Cardiac fibroblast (primary cell): ENCODE measurements at places on chromosomes 6 and 20.

GRCh38 chr6:35164277-35164676 lies 23.1 kb upstream of the TCP11 start:
- DNase-seq, result no peak

- no peak for DNase-seq
Observed at GRCh38 chr6:99219788-99220187, 129.7 kb downstream of the FAXC start.

- no peak for DNase-seq
Observed at GRCh38 chr6:147834084-147834776, 325.7 kb downstream of the SAMD5 start.

- DNase-seq, result no peak
Observed at GRCh38 chr6:83770910-83771309, 62.0 kb upstream of the SNAP91 start.

DNA sequence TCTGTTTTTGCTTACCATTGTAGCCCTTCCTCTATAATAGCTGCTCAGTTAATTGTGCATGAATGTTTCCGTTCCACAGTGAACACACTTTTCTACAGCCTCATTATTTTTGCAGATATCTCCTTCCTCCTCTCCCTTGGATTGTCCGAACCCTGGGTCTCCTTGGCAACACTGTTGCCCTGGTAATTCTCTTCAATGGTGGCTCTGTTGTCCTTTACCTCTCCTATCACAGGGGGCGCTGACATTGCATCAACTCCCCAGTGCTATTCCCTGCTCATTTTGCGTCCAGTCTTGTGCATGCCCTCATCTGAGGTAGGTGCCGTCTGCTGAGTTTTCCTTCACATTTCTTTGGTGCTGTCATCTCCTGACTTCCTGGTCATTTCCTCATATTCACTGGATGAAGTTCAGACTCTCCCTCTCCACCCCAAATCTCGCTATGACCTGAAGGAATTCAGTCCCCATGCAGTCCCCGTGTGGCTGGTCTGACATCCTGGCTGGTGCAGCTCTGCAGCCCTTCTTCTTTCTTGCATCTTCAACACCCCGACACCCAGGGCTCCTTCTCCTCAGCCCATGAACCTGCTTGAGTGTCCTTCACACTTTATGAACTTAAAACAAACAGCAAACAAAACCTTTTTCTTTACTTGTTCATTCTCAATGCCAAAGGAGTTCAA lies 21.1 kb downstream of the PHACTR2 start:
- no peak for DNase-seq

- no peak for DNase-seq
Observed at GRCh38 chr20:48880981-48881657, 40.4 kb upstream of the ARFGEF2 start.

DNA sequence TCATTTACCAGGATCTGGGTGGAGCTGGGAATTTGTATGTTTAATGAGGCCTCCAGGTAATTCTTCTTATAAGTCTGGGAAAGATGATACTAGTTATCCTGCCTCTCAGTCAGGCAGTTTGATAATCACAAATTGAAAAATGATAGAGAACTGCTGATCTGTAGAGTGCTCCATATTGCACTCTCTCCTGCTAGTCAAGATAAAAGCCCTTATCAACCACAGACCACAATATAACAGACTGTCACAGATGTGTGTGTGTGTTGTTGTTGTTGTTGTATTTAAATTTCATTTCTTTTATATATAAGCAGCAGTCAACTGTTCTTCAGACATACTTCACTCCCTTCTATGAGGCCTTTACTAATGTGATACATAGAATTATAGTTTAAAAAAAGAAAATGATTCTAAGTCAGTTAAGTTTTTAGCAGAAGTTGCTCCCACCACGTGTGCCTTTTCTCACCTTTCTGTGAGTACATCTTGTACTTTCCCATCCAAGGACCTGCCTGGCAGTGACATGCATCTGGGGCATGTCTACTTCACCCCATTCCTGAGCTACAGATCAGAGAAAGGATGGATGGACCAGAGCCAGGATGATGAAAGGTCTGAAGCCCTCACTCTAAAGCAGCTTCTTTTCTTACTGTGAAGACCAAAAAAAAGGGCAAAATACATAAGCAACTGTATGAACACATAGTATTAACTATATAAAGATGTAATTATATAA lies 29.8 kb downstream of the TENT5A start:
- peak; percentile 27 for DNase-seq

- no peak for DNase-seq
Observed at GRCh38 chr6:73471686-73472290, 10.3 kb downstream of the MTO1 start.

DNA sequence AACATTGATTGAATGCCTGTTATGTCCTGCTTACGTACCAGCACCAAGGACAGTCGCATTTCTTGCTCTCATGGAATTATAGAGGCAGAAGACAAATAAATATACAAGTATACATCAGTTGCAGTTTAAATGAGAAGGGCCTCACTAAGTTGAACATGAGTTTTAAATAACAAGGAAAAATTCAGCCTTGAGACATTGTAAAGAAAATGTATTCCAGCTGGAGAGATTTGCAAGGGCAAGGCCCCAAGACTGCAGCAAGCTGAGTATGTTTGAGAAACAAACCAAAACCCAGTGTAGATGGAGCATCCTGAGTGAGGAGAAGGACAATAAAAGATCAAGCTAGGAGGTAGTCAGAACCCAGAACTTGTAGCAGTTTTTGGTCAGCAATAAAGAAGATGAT lies 123.2 kb upstream of the BMP5 start:
- no peak for DNase-seq

DNA sequence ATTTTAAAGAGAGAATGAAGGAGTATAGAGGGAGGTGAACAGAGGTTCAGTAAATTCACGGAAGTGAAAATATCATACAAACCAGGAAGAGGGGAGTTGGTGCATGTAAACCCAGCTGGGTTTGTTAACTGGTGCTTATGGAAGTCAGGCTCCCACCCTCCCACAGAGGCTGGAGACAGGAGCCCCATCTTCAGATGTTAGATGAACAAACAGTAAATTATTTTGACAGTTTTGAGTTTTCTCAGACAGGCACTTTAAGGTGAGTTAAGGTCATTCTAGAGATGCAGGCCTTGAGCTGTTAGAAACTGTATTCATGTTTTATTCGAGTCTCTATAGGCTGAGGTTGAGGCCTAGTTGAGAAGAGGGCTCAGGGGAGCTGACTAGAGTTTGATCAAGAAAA lies 41.8 kb upstream of the FUCA2 start:
- no peak for DNase-seq

DNA sequence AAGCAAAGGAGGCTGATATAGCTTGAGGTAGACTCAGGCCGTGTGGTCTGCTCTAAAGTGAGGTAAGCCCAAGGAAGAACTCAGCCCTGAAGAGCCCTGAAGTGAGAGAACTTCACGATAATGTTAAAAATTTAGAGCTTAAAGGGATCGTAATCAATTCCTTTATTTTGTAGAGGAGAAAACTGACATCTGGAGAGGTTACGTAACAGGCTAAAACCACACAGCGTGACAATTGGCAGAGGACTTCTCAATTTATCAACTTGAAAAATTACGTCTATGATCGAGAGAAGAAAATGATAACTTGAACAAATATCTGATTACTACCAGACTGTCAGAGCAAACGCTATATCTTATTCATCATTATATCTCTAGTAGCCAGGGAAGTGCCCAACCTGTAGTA lies 121.8 kb upstream of the FOXO3 start:
- DNase-seq, result no peak

- no peak for DNase-seq
Observed at GRCh38 chr20:43043887-43044286, 145.8 kb downstream of the PTPRT start.

DNA sequence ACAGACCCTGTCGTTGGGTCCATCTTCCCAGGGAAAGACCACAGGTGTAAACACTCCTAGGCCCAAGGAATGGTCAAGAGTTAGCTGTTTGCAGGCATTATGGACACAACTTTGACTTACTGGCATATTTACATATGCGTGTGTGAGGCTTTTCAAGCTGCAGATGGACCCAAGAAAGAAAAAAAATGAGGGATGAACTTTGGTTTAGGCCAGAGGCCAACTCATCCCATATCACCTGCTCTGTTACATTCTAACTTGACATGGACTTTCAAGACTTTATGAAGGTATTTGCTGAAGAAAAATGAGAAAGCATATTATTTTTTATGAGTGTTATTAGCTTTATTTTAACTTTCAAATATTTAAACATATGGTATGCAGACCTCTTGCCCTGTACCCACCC lies 6.9 kb downstream of the COL19A1 start:
- no peak for DNase-seq

DNA sequence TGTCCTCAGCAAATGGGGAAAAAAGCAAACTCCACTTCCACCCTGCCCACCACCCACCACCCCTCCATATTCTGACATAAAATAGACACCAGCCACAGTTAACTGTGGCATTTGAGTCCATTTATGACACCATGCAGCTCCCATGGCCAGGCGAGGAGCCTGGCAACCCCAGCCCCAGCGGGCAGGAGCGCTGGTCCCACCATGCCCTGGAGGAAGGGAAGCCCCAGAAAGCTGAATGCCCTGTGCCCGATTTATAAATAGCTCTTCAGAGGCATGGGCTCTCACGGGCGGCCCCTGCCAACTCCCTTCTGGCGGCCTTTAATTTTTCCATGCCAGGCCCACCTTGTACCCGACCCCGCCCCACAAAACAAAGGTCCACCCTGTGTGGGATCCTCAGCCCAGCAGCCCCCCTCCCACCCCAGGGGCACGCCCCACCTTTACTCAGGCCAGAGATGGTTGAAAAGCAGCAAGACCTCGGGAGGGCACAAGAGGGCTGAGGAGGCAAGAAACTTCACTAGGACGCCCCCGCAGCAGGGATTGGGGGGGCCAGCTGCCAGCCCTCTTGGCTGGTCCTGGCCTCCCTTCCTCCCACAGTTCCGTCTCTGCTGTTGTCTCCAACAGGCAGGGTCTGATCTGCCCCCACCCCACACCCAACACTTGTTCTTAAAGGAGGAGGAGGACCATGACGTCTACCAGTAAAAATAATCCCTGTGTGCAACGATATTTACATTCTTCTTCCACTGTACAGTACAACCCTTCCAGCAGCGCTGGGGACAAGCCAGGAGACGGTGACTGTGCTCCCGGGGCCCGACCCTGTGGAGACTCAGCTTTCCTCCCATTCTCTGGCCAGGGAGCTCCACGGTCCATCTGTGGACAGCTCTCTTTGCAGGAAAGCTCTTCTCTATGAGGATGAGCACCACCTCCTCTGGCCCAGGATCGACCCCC lies 115.6 kb upstream of the CDYL start:
- no peak for DNase-seq

- no peak for DNase-seq
Observed at GRCh38 chr6:168826726-168827585, 386.0 kb downstream of the SMOC2 start.

GRCh38 chr20:20709887-20710286 lies 2.6 kb downstream of the RALGAPA2 start:
- no peak for DNase-seq

DNA sequence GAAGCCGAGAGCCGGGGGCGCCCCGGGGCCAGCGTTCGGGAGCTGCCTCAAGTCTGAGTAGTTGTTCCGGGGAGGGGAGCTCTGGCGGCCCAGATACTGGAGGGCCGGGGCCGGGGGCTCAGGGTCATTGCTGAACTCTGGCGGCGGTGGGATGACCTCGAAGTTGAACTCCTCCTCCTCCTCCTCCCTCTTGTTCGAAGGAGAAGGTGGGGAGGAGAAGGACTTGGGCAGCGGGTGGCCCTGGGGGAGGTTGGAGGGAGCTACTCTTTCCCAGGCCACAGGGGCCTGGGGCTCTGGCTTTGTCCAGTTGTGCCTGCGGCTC lies 37.7 kb downstream of the C6orf132 start:
- DNase-seq, result no peak

- no peak for DNase-seq
Observed at GRCh38 chr6:48141975-48142374, 31.0 kb upstream of the PTCHD4 start.

- peak; percentile 15 for DNase-seq
Observed at GRCh38 chr20:37511610-37512275, 9.3 kb upstream of the NNAT start.

DNA sequence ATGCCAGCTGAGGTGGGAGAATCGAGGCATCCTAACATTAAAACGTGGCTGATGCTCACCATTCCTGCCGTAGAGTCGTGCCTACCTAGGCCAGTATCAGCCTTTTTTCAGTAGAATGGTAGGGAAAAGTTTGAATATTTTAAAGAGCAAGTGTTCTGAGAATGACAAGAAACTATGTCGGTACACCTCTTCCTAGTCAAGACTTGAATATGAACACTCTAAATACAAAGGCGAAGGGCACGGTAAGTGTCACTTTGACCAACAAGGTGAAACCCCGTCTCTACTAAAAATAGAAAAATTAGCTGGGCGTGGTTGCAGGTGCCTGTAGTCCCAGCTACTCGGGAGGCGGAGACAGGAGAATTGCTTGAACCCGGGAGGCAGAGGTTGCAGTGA lies 1.0 kb downstream of the GINM1 start:
- DNase-seq, result no peak

- no peak for DNase-seq
Observed at GRCh38 chr20:25741088-25741487, 44.4 kb upstream of the ZNF337 start.

DNA sequence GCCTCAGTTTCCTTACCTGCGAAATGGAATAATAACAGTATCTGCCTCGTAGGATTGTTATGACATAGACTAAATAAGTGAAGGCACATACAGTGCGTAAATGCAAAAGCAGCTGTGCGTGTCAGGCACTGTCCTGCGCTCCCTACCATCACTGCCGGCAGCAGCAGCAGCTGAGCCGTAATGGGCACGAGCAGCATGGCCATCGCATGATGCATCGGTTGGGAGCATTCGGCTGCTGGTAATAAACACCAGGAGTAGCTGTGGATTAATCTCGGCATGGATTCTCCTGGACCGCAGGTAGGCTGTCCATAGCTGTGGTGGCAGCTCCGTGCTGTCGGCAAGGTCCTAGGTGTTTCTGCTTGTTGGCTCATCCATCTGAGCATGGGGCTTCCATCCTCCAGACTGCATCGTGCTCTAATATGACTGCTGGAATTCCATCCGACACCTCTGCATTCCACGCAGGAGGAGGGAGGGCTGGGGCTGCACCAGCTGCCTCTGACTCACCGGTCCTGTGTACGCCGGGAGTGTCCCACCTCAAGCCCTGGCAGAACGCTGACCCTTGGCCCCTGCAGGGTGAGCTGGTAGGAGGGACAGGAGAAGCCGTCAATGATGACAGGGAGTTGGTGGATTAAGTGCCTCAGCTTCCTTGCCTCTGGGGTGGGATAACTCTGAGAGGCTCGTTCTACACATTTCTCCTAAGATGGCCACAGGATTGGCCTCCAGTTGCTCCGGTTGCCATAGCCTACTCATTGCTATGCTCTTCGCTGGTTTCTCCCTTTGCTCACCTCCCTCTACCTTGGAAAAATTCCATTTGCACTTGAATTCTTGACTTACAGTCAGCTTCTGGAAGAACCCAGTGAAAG lies 100.9 kb upstream of the PMEPA1 start:
- DNase-seq, result no peak

GRCh38 chr6:11754625-11755271 lies 23.9 kb downstream of the ADTRP start:
- DNase-seq, result no peak

DNA sequence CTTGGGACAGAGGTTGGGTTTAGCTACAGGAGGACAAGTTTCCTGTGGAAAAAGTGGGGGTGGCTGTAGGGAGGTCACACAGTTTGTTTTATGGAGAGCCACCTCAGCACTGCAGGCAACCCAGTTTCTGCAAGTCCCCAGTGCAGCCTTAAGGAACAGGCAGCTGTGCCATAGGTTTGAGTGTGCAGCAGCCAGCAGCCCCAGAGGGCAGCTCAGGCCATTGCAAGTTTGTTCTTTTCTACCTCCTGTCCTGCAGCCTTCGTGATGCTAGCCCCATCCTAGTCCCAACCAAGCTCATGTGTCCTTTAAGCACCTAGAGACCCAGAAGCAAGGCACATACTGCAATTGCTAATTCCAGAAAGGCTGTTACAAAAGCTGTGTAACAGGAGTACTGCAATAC lies 58.8 kb downstream of the ZBTB9 start:
- no peak for DNase-seq

GRCh38 chr6:101824551-101825345 lies 431.2 kb downstream of the GRIK2 start:
- no peak for DNase-seq
